ENCODE measurements at places on chromosomes 4 and X.

- DNase-seq: no peak
Observed at GRCh38 chr4:183492791-183493222, 12.1 kb upstream of the ING2 start.

GRCh38 chr4:105343146-105343931 lies 130.5 kb downstream of the PPA2 start:
- DNase-seq: no peak

DNA sequence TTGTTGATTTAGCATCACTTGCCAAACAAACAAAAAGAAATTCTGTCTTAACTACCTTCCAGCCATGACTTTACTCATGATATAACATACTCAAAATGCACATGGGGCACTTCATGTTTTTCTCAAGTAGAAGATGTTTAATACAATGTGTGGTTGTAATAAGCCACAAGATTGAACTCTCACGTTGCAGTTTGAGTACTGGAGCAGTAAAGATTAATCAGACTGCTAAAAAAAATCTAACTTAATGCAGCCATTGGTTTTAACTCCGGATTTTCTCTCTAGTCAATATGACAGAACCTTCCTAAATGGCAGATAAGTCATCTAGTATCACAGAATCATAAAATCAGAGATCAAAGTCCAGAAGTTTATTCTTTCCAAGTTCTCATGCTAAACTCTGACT lies 117.9 kb downstream of the SH3KBP1 start:
- DNase-seq: no peak

DNA sequence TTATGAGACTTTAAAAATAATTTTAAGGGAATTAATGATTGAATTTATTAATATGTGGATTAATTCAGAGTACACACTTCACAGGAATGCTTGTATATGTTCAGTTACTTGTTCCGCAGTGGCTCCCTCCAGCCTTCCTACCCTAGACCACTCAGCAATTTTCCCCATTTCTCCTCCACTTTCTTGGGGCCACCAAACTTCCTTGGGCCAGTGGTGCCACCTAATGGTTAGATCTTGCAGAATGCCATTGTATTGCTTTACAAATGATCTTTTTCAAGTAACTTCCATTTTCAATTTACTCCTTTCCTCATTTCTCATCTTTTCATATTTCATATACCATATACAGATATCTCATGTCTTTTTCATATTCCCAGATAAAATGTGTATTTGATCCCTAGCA lies 3.6 kb upstream of the RNF175 start:
- DNase-seq: no peak

DNA sequence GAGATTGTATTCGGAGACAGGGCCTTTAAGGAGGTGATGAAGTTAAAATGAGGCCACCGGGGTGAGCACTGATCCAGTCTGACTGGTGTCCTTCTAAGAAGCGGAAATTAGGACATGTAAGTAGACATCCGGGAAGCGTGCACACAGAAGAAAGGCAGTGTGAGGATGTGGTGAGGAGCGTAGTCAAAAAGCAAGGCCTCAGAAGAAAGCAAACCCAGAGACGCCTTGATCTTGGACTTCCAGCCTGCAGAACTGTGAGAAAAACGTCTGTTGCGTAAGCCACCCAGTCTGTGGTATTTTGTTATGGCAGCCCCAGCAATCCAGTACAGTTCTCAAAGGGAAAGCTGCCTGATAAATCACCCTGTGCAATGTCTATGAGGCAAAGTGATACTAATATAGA lies 153.5 kb downstream of the KCNIP4 start:
- DNase-seq: no peak

- no peak for DNase-seq
Observed at GRCh38 chrX:2657532-2658113, 33.5 kb upstream of the CD99 start.

DNA sequence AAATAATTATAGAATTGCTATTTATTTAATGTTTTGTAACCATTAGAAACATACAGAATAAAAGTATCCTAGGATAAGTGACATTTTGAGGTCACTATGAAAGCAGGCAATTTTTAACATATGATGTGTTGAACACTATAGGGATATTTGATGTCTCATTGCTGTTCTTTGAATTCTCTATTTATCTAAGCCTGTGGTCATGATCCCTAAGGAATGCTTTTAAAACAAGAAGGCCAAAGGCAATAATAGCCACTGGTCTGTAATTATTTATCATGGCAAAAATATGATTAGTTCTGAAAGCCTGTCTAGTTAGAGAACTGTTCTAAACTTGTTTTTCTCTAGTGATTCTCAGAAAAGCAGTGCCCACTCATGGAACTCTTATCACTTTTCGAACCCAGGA lies 186.6 kb downstream of the RPA4 start:
- no peak for DNase-seq

- DNase-seq: no peak
Observed at GRCh38 chr4:185758807-185759206, 53.2 kb downstream of the SORBS2 start.

DNA sequence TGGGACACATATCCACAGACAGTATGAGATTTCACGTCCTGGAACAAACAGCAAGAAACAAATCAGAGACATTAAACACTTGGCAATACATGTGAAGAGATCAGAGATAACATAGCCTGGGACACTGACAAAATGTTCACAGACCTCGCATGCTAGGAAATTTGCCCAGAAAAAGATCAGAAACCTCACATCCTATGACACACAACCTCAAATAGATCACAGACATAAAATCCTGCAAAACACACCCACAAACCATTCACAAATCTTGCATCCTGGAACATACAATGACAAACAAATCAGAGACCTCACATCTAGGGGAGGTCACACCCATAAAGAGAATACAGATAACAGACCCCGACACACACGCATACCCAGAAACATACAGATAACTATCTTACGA lies 18.0 kb downstream of the SUV39H1 start:
- no peak for DNase-seq

DNA sequence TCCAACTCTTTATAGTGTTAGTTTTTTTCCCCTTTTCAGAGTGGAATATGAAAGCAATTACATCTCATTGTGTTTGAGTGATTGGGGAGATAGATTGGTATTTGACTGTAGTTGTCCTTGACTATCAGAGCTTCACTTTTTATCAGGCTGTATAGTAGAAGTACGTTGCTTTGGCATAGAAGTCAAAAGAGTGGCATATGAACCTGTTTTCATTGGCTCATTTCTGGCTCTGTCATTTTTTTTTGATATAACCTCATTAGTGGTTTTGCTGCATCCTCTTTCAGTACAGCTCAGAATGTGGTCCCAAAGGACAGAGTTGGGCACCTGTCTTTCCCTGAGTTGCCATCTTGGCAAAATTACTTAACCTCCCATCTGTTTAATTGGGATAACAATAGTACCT lies 1.4 kb downstream of the TMA16 start:
- no peak for DNase-seq

DNA sequence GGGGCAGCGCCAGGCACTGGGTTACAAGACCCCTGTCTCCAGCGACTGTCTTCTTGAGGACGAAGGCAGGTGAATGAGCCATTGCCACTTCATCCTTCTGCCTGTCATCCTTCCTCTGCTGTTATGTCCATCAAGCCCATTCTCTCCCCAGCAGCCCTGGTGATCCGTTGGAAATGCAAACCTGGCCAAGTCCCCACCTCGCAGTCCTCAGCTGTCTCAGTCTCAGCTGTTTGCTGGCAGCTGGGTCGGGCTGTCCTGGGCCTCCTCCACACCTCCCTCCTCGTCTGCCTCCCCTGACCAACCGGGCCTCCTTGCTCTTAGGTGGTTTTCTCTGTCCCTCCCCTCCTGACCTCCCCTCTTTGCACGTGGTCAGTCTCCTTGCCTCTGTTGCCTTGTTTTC lies 38.0 kb downstream of the PTTG2 start:
- DNase-seq: no peak

GRCh38 chr4:182179751-182180150 lies 63.5 kb upstream of the TENM3 start:
- no peak for DNase-seq

DNA sequence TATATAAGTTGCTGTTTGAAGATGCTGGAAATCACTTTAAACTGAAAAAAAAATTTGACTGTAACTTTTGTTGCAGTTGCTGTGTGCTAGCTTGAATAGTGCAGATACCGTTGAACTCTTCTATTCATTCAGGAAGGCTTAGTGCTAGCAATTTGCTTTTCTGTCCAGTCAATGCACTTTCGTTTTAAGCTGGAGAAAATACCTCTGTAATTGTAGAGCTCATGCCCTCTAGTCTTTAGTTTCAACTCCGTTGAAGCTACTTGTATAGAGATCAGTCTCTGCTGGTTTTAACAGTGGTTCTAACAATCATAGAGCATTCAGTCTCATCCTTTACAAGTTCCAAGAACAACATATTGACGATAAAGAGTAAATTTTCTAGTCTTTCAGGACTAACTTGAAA lies 49.0 kb upstream of the TRPC3 start:
- no peak for DNase-seq

DNA sequence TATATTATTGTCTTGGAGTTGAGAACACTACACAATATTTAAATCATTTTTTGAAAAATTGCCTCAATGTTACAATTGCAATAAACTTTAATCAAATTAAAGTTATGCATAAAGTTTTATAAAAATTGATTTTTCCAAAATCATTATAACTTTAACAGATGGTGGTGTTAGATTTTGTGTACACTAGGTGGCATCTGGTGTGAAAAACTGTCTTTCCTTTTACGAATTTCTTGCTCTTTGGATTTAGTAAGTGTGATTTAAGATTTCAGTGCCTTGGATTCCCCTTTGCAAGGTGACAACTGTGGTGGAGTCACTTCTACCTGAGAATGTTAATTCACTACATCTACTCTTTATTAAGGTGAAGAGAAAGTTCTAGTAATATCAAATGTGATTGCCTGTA lies 91.6 kb downstream of the AREG start:
- no peak for DNase-seq

DNA sequence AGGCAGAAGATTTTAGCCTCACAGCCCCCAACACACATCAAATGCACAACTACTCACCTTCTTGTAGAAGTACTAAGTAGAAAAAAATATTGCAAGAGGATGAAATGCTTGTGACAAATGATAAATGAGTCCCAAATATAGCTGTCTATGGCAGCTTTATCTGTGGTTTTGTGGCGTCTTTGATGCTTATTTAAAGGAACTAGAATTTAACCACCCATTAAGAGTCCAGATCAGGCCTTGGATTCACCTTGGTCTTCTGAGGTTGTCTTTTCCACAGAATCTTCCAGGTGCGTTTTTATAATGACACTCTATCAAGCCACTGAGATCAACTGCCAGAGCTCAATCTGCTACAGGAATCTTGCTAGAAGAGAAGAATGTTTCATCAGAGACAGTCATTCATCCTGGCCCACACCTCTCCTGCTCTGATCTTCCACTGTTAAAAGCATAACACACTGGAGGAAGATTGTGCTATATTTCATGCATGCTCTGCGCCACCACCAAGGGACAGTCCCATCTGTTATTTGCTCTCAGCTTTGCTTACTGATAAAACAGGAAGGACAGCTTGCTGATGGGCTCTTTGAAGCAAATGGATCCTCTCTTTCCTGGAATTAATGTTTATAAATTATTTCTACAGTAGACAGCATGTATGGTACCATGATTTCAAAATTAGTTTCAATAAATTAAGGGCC lies 144.1 kb downstream of the SLC7A11 start:
- DNase-seq: no peak

- DNase-seq: no peak
Observed at GRCh38 chr4:47530801-47531200, 45.7 kb downstream of the ATP10D start.

DNA sequence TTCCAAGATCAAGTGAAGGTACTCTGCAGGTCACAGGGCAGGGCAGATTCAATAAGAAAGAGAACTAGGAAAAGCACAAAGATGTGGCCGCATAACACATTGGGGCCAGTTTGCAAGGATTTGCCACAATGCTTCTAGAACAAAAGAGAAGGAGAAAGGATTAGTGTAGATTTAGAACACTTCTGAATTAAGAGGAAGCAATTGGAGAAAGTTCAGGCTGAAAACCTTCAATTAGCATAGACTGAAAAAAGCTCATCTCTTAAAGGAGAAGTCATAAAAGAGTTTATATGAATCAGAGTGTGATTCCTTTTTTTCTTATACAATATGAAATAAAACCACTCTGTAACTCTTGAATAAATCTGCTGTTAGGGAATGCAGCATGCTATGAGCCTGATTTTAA lies 215.6 kb upstream of the FAT1 start:
- no peak for DNase-seq

GRCh38 chrX:100264200-100264599 lies 145.9 kb downstream of the PCDH19 start:
- no peak for DNase-seq

DNA sequence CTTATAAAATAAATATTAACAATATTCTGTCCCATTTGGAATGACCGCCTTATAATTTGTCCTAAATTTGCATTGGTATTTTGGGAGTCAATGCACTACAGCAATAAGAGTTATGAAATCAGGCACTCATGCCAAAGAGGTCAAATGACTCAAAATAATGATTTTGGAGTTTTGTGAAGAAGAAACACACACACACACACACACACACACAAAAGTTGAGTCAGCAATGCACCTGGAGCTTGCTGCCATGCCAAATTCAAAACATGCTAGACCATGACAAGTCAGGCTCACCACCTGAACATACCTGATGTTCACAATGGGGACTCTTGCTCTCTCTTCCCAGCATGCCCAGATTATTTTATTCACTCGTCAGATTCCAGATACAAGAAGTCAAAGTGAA lies 56.7 kb downstream of the PROM1 start:
- no peak for DNase-seq
